Stimulated activated CD8-positive, alpha-beta memory T cell treated with anti-CD3 and anti-CD28 coated beads, Interleukin-15, amount 100 ng/mL, for 1 hour (primary cell): ENCODE measurements at places on chromosomes 12 and 14.

GRCh38 chr14:37678916-37679315 lies 83.5 kb downstream of the TTC6 start:
- no peak for DNase-seq

DNA sequence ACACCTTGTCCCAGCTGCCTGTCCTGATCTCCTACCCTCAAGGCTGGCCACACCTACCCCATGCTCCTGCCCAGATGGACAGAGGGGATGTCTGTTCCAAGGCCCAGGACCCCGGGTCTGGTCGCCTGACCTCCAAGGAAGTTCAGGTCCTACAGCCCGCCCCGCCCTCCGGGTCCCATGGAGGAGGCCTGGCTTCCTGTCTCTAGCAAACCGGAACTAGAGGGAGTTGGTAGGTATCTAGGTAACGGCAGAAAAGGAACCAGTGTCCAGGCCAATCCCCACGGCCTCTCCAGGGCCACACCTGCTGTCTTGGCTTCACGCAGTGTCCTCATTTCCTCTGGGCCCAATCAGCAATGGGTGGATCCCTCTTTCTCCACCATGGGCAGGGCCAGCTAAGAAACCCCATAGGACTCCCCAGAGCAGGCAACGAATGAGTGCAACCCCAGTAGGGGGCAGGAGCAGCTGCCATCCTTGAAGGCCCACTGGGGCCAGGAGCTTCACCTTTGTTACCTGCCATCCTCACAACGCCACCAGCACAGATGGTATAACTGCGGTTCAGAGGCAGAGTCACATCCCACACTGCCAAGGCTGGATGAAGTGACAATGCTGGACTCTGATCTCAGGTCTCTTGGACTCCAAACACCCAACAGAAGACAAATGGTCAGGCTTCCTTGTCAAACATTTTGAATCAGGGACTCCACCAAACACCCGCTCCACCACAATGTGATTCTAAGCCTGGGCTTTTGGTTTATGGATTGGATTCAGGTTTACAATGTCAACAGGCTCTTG lies 25.1 kb upstream of the RPLP0 start:
- DNase-seq, result no peak

GRCh38 chr12:124952295-124952694 lies 36.6 kb downstream of the DHX37 start:
- no peak for DNase-seq

DNA sequence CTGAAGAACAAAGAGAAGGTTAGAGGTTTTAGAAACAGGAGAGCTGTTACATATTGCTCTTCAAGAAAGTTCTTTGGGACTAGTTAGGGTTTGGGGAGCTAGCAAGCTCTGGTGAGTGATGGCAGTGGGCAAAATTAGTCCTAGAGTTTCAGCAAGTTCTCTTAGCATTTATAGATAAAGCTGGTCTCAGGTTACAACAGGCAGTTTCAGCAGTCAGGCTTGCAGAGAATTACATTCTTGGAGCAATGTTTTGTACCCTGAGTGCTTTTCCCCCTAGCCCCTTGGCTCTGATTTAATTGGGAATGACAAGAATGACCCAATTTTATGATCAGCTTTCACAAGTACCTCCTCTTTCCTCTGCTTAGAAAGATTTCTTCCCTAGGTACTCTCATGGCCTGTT lies 21.4 kb upstream of the EID3 start:
- DNase-seq, result no peak

GRCh38 chr12:122841544-122842321 lies 6.5 kb downstream of the HIP1R start:
- DNase-seq, result no peak

GRCh38 chr12:75183967-75184366 lies 25.7 kb downstream of the KCNC2 start:
- DNase-seq, result no peak

GRCh38 chr12:52358575-52359350 lies 8.5 kb downstream of the KRT85 start:
- DNase-seq, result no peak

DNA sequence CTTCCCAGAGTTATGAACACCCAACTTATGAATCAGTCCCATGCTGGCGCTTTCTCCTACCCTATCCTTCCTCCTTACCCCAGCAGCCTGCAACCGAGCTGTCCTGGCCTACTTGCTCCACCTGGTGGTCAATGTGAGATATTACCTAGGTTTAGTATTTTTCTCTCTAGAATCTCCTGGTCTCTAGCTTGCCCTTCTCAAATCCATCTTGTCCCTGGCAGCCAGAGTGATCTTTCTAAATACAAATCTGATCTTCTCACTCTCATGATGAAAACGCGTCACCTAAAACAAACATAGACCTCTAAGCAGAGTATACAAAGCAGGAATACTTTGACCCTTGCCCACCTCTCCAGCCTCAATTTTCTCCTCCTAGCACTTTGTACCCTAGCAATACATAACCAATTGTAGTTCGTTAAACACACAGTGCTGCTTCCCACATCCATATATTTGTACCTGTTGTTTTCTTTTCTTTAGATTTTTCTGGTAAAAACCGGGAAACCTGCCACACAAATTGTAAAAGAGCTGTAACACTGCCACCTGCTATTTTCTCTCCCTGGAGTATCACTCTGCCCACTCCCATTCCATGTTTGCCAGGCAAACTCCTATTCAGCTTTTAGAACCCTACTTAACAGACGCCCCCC lies 20.0 kb upstream of the TCP11L2 start:
- peak; percentile 23 for DNase-seq

DNA sequence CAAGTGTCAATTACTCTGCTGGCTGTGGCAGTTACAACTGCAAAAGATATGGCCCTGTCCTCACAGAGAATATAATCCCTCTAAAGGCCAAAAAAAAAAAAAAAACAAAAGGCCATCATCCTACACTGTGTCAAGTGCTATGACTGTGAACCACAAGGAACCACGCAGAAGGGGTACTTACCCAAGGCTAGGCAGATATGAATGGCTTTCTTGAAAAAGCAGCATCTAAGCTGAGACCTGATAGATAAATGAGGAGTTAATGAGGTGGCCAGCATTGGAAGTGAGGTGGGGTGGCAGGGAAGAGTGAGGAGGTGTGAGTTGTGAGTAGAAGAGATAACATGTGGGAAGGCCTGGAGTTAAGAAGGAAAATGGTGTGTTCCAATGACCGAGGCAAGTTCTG lies 16.4 kb upstream of the IL22 start:
- DNase-seq, result no peak

GRCh38 chr12:27988594-27989233 lies 16.2 kb upstream of the PTHLH start:
- no peak for DNase-seq

DNA sequence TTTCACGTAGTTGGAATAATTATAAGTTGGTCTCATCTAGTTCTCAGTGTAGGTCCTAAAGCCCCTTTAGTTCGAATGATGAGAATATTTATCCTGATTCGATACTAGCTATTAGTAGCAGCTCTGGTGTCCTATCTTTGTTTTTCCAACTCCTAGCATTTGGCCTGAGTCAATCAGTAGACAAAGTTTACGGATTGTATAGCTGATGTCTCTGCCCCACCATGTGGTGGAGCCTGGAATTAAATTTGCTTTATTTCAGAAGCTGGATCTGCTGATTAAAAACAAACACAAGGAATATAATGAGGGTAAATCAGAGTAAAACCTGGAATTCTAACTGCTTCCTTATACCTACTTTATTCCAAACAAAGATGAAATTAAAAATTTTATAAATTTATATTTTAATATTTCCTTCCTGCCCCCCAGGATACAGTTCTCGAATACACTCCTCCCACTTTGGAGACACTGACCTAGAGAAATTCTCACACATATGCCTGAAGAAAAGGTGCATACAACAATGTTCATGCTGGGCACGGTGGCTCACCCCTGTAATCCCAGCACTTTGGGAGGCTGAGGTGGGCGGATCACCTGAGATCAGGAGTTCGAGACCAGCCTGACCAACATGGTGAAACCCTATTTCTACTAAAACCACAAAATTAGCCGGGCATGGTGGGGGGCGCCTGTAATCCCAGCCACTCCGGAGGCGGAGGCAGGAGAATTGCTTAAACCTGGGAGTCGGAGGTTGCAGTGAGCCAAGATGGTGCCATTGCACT lies 7.6 kb upstream of the BRMS1L start:
- DNase-seq, result no peak

DNA sequence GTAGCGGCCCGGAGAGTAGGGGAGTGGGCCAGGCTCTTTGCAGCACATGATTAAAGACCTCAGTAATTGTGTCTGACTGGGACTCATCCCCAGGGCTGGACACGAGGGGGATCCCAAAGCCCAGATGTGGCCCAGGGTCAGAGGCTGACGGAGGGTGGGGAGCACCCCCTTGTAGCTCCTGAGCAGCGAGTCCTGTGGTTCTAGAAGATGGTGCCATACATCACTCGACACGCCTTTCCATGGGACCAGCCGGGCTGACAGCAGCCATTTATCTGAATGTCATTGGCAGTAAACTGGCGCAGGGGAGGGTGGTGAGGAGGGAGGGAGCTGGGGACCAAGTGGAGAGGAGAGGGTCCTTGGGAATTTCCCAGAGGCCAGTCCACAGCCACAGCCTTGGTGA lies 65.1 kb upstream of the FAM222A start:
- DNase-seq, result no peak

DNA sequence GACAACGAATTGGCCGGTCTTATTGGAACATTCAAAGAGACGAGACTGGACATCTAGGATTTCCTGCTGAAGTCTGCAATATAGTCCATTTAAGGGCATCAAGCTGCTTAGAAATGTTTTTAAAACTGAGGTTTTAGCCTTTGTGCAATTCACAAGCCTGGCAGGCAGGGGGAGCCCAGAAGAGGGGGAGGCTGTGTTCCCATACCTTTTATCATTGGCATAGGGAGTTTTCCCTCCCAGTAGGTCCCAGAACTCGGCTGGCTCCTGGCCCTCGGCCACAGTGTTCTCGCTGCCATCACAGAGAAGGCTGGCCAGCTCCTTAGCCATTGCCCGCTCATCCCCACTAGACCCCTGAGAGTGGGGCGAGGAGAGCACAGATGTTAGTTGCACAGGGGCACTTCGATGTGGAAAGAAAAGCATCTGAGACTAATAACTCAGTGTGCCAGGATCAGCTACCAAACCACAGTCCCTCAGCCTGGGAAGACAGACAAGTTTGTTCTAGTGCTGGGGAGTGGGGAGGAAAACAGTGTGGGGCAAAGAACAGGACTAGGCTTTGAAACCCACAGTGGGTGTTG lies 15.1 kb downstream of the AVIL start:
- DNase-seq, result peak; percentile 8

GRCh38 chr12:95522692-95523091 lies 28.6 kb downstream of the USP44 start:
- DNase-seq, result no peak

- no peak for DNase-seq
Observed at GRCh38 chr12:104054681-104055346, 4.8 kb upstream of the GLT8D2 start.

- DNase-seq, result no peak
Observed at GRCh38 chr12:100221523-100221922, 20.9 kb downstream of the ACTR6 start.

- no peak for DNase-seq
Observed at GRCh38 chr14:35877276-35877675, 51.1 kb downstream of the BRMS1L start.

DNA sequence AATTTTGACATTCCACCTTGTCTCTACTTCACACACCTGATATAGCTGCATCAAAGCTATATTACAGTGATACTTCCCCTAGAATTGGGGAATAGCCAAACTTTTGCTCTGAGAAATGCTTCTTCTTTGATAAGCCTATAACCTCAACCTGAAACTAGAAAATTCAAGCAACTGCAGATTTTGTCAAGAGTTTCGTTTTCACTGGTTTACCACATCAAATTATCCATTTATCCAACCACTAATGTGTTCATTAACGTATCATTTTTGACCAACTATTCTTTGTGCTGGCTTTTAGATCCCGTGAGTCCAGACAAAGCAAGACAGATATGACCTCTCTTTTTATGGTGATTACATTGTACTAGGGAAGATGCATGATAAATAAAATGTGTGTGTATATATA lies 13.5 kb upstream of the TAS2R46 start:
- DNase-seq, result no peak

DNA sequence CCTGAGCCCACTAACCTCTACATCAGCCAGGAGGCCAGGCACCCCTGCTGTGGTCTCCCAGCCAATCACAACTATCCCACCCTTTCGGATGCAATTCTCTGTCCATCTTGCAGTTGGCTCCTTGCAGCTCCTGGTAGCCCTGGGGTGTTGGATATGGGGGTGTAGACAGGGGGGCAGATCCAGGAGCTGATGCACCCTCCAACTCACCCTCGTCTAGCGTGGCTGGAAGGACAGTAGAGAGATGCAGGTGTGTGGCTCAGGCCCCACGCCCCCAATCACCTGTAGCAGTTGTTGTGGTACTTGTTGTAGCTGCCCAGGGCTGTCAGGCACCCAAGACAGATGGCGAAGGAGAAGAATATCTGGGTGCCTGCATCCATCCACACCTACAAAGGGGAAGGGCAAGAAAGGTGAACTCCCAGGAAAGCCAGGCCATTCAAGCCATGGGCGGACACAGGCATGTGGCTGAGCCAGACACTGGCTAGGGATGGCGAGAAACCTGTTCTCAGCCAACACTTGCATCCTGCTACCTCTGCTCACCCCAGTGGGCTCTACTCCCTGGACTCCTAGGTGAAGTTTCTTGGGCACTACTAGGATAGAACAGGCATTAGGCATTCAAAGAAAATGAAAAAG lies 13.4 kb upstream of the SLC6A12 start:
- no peak for DNase-seq

- no peak for DNase-seq
Observed at GRCh38 chr14:48725051-48725734, 861.0 kb downstream of the RPS29 start.

- no peak for DNase-seq
Observed at GRCh38 chr12:50021031-50021430, 4.3 kb downstream of the RACGAP1 start.

DNA sequence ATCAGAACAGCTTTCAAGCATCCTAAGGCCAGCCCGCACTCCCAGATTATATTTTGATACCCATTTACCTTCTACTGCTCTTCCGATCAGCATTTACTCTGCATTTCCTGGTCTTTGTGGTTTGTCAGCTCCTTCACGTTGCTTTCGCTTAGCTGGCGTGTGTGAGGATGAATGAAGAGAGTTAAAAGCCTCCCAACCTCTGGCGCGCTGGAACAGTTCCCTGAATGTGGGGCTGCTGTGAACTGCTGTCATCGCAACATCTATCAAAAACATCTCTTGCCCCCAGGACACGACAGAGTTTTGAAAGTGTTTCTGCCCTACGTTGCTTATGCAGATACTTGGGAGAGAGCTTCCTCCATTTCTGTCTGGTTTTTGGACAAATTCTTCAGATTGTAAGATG lies 129.2 kb downstream of the KCNA5 start:
- DNase-seq, result no peak
